HS-5 (cell line): ENCODE measurements at places on chromosomes 1 and 21.

GRCh38 chr1:4726620-4727341 lies 72.4 kb downstream of the AJAP1 start:
- DNase-seq, result no peak

DNA sequence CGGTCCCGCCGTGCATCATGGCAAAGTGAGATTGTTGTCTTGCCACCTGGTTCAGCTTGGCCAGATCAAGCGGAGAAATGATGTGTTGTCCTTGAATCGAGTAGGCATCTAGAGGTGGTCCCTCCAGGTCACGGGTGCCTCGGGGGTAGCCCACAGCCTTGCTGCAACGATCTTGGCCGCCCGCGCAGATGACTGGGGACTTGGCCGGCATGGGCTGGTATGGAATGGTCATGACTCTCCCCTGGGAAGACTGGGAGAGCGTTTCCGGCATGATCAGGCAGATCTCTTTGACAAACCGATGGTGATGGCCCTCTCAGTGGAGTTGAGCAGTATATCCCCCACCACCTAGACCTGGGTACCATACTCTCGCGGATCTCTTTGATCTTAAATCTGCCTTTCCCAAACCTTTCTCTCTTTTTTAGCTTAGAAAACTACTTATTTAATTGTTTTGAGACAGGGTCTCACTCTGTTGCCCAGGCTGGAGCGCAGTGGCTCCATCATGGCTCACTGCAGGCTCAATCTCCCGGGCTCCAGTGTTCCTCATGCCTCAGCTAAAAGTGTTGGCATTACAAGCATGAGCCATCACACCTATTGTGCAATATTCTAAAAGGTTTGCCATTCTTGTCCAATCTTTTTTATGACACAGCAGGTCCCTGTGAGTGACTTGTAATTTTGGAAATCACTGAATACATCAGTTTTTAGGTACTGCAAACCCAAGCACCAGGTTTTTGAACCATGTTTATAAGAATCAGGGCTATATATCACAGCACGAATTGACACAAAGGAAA lies 9.4 kb upstream of the ELAPOR1 start:
- DNase-seq, result no peak

DNA sequence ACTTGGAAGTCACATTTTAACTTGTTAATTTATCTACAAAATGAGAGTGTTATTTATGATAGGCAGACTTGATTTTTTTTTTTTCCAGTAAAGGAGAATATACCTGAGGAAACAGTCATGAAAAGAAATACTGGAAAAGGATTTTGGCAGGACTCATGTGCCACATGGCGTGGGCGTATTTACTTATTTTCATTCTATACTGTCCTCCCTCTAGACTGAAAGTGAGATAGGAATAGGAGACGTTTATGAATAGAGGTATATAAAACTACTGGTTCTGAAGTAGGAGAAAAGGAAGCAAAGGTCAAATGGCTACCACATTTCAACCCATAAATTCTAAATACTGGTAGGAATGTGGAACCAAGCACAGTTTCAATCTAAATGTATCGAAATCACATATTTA lies 94.8 kb upstream of the MPC2 start:
- no peak for DNase-seq

GRCh38 chr1:5456090-5456811 lies 536.0 kb downstream of the NPHP4 start:
- DNase-seq, result no peak

DNA sequence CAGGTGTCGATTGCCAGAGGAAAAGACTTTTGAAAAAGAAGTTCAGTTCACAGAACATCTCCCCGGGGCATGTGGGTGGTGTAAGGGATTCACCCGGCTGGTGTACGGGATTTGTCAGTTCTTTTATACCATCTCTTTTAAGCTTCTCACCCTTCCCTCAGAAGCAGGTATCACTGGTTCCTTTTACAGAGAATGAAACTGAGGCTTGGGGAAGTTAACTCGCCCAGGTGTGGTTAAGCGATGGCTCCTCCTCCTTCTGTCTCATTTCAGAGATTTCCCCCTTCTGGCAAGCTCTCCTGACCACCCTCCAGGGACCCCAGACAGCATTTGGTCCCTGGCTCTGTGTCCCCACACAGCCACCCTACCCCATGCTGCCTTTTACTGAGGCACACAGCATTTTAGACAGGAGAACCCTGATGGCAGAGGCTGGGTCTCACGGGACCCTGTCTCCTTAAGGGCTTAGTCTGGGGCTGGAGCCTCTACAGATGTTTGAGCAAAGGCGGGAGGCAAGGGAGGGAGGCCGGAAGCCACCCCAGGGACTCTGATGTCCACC lies 2.8 kb upstream of the ECE1 start:
- DNase-seq, result no peak

GRCh38 chr1:212699625-212700222 lies at the start of gene BATF3:
TSS of gene BATF3 (minus strand) at chr1:212699840. CDS start at chr1:212699762, 78 bp downstream.
- no peak for DNase-seq

- DNase-seq, result no peak
Measured at GRCh38 chr1:63777286-63777685, 3.5 kb downstream of the ROR1 start.

DNA sequence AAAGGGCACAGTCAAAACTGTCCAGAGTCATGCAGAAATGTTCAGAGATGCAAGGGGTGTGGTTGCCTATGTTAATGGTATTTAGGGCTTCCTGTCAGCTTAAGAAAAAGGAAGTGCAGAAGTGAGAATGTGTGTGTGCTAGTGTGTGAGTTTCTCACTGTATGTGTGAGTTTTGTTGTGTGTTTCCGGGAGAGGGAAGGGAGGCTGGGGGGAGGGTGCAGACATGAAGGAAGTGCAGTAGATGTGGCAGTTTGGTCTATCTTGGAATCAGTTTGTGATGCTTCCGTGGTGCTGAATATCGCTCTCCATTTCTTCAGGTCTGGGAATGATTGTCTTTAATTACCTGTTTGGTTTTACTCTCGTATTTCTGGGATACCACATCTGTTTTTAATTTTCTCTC lies 16.5 kb upstream of the ATP6V1G3 start:
- DNase-seq, result no peak
